ENCODE measurements at places on chromosomes 4 and X.

DNA sequence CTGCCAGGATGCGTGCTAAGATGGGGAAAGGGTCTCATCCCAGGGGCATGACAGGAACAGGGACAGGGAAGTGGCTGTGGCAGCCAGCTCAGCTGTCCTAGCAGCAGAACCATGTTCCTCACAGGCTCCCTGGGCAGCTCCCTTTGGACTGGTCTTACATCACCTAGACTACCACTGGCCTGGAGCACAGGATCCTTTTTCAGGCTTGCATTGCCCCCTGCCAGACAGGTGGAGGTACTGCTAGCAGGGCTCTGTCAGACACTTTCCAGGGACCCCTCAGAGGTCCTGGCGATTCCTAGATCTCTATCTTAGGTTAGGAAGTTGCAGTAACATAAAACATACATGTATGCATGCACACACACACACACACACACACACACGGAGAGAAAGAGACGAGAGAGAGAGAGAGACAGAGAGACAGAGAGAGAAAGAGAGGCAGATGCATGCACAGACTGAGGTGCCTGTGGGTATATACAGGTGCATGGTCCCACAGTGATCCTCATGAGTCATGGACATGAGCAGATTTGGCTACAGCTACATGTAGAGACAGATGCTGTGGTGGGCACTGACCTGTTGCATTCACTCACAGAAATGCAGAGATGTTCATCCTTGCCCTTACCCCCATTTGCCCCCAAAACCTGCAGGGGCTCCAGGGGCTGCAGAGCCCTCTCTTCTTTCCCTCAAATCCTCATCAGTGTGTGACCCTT is 63.6 kb downstream of the STARD8 start:
- no peak for DNase-seq

- DNase-seq = no peak
These were observed 100.3 kb upstream of the GUCY1A1 start for GRCh38 chr4:155566354-155566753.

DNA sequence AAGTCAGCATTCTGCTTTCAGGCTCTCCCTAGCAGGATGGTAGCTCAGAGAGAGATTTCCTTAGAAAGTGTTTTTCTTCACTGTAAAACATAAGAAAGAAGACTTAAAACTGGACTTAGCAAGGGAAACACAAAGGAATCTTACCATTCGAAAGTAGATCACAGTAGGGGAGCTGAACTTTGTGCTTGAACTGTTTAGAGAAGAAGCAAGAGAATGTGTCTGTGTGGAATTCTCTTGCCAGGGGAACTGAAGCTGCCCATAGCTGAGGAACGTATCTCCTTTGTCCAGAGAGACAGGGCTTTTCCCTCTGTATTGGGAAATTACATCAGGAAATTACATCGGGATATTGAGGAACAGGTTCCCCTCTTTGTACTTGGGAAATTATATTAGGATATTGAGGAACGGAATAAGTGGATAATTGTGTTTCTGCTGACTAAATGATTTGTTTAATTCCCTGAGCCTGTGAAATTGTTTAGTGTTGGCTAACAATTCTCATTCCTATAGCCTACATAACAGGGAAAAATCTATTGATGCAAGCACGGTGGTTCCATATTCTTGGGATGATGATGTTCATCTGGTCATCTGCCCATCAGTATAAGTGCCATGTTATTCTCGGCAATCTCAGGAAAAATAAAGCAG is 21.2 kb downstream of the SRD5A3 start:
- no peak for DNase-seq

DNA sequence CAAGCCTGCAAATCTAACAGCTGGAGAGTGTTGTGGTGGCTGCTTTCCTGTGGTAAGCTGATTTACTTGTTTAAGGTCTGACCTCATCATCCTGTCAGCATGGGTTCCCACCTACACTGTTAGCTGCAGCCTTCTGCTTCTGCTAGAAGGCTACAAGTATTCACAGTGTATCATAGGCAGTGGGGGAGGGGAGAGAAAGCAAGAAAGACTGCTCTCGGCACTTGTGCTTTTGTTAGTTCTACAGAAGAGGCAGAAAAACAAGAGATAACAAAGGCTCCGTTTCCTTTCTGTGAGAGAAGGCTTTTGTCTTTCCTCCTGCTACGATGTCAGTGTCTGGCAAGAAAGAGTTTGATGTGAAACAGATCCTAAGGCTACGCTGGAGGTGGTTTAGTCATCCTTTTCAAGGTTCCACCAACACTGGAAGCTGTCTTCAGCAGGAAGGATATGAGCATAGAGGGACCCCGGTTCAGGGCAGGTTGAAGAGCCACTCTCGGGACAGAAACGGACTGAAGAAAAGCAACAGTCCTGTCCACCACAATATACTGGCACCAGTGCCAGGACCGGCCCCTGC is at the start of gene KLHL4:
Gene KLHL4, plus strand, starts transcription at position 232 of the 571 bp plus-strand sequence. Its CDS starts 92 bp downstream, at position 324.
- DNase-seq = no peak

GRCh38 chr4:28287831-28288233 is 1427.2 kb downstream of the STIM2 start:
- no peak for DNase-seq

GRCh38 chr4:136900696-136901095 is 631.6 kb downstream of the PCDH18 start:
- DNase-seq = no peak

DNA sequence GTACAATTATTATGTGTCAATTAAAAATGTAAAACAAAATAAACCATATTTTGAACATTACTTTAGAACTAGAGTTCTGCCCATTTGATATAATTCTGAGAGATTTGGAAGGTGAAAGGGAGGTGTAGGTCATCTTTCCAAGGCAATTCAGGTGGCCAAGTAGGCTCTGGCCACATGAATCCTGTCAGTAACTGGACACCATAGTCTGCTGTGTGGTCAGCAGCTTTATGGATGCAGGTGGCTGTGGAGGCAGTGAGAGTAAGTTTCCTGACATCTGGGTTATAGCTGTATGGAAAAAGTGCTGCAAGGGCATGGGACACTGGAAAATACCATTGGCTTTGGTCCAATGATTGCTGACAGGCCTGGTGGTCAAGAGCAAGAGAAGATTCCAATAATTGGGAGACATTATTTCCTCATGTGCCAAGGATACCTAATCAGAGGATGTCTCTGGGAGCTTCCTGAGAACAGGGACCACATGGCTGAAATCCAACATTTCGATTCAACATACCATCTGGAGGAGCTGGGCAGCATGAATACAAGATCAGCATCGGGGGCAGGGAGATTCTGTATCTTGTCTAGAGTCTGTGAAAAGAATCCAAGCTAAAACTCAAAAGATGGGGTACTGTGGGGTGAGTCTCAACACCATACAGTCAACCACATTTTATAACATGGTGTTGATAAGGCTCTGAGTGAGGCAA is 523.1 kb downstream of the MID1IP1 start:
- DNase-seq = no peak

DNA sequence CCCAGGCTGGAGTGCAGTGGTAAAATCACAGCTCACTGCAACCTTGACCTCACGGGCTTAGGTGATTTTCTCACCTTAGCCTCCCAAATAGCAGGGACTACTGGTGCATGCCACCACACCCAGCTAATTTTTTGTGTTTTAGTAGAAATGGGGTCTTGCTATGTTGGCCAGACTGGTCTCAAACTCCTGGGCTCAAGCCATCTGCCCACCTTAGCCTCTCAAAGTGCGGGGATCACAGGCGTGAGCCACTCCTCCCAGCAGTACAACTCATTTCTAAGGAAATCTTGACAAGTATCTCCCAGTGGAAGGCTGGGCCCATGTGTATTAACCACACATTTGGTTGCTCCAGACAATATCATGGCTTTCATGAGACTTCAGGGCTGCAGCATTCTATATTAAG is 20.4 kb upstream of the PDLIM5 start:
- no peak for DNase-seq

DNA sequence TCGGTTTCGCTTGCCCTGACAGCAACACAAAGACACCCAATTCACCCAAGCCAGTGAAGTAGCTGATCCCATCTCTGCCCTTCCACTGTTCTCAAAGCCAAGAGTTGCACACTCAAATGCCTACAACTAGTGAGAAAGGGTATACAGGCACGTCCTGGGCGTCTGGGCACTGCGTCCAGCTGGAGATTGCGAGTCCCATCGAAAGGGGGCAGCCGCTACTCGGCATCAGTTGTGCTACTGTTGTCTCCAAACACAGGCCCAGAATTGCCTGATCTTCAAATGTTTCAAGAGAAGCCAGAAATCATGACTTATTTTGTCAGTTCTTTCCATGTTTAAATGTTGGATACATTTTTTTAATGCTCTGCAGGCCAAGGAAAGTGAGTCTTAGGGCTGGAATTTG is 487.8 kb downstream of the BCOR start:
- DNase-seq = no peak

DNA sequence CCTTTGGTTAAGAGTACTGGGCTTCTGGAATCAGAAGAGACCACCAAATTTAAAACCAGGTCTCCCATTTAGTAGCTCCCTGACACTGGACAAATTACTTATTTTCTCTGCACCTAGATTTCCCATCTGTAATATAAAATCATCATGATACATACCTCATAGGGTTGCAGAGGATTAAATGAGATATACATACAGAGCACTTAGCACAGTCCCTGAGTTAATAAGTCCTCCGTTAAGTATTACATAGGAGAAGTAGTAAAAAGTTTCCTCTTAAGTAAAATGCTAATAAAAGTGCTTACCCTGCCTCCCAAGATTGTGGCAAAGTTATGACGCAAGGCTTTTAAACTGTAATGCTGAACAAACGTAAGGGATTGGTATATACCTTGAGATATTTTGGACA is 539 bp upstream of the CHIC1 start:
- DNase-seq = no peak

- no peak for DNase-seq
These were observed 60.8 kb upstream of the FMR1 start for GRCh38 chrX:147850875-147851274.

GRCh38 chr4:38837849-38838248 is 18.8 kb downstream of the TLR6 start:
- no peak for DNase-seq

GRCh38 chr4:139247700-139248238 is 32.3 kb downstream of the MGARP start:
- DNase-seq = no peak

DNA sequence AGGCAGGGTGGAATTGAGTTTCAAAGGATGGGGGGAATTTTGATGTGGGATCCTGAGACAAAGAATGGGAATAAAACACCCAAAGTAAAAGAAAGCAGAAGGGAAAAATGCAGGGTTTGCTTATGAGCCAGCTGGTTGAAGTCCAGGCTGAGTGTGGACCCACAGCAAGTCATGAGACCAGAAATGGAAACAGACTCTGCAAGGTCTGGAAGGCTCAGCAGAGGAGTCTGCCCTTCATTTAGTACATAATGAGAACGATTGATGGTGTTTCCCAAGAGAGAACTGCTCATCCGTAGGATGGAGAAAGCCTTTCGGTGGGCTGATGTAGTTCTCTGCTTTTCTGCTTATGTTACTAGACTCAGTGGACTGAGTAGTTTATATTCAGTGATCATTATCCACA is 259.1 kb downstream of the C4orf33 start:
- no peak for DNase-seq

GRCh38 chr4:188110036-188110435 is 633 bp upstream of the TRIML2 start:
- no peak for DNase-seq

GRCh38 chrX:130984782-130985181 is 73.4 kb upstream of the ARHGAP36 start:
- DNase-seq = no peak

GRCh38 chrX:119960625-119961024 is 17.1 kb upstream of the NKAP start:
- no peak for DNase-seq

DNA sequence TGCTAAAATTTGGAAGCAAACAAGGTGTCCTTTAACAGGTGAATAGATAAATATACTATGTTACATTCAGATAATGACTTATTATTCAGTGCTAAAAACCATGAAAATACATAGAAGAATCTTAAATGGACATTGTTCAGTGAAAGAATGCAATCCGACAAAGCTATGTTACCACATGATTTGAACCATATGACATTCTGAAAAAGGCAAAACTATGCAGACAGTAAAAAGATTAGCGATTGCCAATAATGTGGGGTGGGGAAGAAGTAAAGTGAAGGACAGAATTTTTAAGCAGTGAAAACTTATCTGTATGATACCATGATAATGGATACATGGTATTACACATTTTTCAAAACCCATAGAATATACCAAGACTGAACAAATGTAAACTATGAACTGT is 926.9 kb downstream of the FAT4 start:
- no peak for DNase-seq

DNA sequence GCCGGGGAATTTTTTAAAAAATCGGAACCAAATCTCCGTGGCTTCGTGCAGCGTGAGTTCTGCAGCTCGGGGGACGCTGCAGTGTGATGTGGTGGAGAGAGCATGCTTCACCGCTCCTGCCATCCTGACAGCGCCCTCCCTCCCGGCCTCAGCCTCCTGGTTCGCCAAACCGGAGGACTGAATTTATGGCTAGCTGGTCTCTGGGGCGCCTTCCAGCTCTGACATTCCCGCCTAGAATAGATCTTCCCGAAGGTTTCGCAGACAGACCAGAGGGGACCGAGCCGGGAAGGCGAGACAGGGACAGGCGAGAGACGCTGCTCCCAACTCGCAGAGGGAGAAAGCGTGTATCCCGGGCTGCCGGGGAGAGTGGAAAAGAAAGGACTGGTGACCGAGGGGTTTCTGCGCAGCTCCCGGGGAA is 25.9 kb downstream of the HOPX start:
- no peak for DNase-seq

DNA sequence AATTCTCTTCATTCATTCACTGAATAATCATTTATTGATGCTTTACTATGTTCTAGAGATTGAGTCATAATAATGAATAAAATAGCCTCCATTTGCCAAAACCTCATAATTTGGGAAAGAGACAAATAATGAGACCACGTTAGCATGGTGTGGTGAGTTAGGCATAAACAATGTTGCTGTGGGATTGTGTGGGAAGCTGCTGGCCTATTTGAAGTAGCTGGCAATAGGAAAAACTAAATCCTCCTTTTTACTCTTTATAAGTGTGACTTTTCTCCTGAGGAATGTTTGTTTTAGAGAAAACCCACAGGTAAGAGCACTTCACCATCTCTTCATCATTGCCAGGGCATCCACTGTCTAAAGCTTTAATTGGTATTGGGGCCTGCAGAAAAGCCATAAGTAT is 95.3 kb downstream of the AREG start:
- DNase-seq = no peak

GRCh38 chrX:31092970-31093638 is 21.3 kb upstream of the FTHL17 start:
- no peak for DNase-seq

DNA sequence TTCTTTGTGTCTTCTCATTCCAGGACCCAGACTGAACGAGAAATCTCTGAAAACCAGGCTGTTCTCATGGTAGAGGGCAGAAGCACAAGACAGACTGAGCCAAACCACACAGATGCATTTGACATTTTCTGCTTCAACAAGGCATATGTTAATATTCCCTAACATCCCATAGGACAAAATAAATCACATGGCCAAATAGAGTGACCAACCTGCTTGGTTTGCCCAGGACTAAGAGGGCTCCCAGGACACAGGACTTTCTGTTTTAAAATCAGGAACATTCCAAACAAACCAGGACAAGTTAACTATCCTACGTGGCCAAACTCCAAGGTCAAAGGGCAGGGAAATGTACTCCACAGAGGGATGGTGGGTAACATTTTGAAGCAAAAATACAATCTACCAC is 11.7 kb downstream of the CTPS2 start:
- no peak for DNase-seq
